ENCODE measurements at places on chromosomes 3 and 15. TPM values are rescaled to one million over a fixed set of nuclear protein-coding genes. Genes with fewer than 3 reads are reported as not detected.

The TTLL13 gene
- total RNA-seq, result not detected

DNA sequence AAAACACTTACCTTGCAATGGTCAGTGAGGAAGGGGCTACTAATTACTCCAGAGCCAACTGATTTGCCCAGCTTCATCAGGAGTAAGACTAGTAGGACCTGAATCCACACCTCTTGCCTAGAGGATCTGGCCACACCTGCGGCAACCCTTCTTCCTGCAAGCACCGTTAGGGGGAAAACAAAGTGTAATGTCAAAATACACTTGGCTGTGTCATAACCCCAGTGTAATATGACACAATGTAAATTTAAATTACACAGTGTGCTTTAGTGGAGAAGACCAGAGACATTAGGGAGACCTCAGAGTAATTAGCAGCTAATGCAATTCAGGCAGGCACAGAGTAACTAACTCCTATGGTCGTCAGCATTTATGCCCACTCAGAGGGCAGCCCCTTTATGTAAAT lies 308.5 kb upstream of the ARRDC4 start:
- DNase-seq, result no peak

The USF3 gene
- total RNA-seq, result 14.1 TPM

DNA sequence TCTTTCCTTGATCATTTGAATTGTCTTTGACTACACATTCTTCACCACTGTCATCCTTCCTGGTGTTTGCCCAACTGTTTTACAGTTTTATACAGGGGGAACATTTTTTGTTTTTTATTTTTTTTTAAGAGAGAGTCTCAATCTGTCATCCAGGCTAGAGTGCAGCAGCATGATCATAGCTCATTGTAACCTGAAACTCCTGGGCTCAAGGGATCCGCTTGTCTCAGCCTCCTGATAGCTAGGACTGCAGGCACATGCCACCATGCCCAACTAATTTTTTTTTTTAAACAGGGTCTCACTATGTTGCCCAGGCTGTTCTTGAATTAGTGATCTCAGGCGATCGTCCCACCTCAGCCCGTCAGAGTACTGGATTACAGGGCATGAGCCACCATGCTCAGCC lies 222.6 kb downstream of the BBX start:
- no peak for DNase-seq

GRCh38 chr15:85754989-85755388 lies 39.7 kb downstream of the KLHL25 start:
- peak; percentile 83 for DNase-seq

DNA sequence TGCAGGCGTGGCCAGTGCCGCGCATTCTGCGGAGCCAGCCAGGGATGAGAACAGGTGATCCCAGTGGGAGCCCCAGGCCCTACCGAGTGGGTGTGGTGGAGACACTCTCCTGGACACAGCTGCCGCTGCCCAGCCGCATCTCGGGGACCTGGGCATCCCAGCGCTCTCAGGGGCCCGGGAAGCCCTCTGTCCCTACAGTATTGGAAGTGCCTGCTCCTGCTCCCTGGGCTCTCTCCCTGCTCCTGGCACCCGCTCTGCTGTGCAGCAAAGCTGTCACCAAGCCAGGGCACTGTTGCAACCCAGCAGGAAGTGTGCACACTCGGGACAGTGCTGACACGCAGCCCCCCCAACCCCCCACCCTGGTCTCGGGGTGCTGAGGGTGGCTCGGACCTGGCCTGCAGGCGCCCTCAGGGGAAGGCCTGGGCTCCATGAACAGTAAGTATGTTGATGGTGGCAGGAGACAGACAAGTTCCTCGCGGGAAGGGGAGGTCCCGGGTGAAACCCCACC lies 1177.4 kb upstream of the GBE1 start:
- DNase-seq, result peak; percentile 64
